Ovary (tissue), 10 donors: ENCODE measurements at places on chromosomes 5 and 9. TPM values are rescaled to one million over a fixed set of nuclear protein-coding genes. Genes with fewer than 3 reads are reported as not detected.

Gene TDRD7
- 13.0 TPM for total RNA-seq

Gene ZBED3
- 19.7 TPM for total RNA-seq

Gene NR2F1
- 87.0 TPM for total RNA-seq

Gene RASGEF1C
- total RNA-seq, result 0.38 TPM

Gene ATOSB
- total RNA-seq, result 9.5 TPM

GRCh38 chr9:112194969-112195431, 19.9 kb upstream of the SUSD1 start:
- DNase-seq, result no peak

GRCh38 chr5:40616781-40617180, 62.9 kb upstream of the PTGER4 start:
- DNase-seq, result no peak

- no peak for DNase-seq
These were observed 34.9 kb upstream of the EPB41L4B start for GRCh38 chr9:109355564-109356297.

DNA sequence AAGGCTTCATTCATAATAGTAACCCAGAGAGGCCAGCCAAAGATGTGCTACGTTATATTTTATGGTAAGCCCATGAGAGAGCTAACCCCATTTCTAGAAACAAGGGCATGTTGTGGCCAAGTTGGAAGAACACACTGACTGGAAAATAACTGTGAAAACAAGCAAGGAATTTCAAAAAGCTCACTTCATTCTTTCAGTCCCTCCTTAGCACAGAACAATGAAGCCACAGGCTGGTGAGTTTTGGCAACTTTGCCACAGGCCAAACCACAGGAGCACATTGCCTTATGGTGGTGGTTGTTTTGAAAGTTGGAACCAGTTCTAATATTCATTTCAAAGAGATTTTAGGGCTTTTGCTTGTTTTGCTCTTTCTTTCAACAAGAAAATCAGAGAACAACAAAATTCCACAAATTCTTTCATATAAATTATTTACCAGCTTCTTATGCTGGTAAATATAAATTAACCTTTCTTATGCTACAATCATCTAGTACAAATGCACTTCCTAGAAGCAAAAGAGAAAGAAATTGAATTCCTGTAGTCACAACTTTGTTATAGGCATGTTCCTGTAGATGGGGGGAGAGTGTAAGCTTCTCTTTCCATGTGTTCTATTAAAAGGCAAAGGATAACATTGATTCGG, 225.4 kb upstream of the RFX3 start:
- DNase-seq, result no peak

DNA sequence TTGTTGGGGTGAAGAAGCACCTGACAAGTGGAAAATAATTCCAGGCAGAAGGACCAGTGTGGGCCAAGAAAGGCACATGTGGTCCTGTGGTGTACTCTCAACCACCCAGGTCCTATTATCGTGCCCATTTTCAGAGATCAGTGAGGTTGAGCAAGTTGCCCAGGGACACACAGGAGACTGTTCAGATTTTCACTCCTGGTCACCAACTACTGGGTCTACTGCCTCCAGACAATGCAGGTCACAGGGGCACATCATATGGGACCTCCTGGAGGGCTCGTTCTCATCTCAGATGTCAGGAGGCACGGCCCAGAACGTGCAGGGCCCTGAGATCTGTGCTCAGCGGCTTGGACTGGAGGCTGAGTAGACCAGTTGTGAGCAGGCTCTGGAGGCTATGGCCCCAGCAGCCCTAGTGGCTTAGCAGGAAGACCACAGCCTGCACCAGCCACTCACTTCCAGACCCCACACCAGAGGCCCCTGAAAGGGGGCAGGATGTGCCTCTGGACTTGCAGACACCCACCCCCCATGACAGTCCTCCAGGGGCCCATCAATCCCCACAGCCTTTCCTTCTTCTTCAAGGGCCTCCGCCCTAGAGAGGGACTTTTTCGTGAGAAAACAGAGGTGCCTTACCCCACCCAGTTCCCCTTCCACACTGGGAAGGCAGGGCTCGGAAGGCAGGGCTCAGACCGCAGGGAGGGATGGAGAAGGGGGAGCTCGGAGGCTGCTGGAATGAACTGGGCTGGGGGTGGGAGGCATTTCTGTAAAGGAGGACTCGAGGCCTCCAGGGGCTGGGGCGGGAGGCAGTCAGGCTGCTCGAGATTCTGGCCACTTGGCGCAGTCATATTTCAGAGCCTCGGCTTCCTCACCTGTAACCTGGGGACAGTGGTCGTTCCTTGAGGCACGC, 82.7 kb upstream of the NEURL1B start:
- DNase-seq, result no peak

- DNase-seq, result no peak
These were observed 36.5 kb upstream of the NUDT12 start for GRCh38 chr5:103598997-103599566.

DNA sequence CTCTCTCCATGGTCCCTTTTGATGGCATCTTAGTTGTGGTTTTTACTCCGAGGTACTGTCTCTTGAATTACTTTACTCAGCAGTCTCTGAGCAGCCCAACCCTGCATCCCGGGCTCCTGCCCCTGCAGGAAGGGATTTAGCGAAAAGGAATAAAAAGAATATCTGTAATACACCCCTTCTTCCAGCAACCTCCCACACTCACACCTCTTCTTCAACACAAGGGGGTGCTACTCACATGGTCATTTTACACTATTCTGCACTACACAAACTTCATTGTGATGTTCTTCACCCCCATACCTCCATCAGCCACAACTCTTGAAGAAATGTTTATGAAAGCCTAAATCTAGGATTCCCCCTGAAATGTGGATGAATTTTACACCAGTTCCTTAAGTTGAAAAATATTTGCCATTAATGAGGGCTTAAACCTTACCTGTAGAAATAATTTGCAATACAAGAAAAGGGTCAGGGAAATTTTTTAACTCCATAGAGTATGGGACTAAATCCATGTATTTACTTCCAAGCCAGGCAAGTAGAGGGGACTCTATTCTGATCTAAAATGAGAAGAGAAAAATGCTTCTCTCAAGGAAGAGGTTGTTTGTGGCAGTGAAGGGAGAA, 26.0 kb downstream of the TPD52L3 start:
- DNase-seq, result no peak

DNA sequence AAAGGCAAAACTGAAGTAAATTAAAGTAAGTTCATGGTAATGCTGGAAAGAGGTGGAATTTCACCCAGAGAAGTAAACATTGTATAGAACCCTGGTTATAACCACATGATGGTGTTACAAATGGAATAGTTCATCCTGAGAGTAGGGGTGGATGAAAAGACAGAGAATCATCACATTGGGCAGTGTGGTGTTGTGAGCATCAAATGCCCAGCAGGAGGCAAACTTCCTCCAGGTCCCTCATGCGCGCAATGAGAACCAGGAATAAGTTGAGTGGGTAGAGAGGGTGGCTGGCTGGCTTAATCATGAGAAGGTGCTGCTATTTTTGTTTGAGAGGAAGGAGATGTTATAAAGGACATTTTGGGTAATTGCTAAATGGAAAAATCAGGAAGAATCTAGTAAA, 163.3 kb upstream of the HMHB1 start:
- DNase-seq, result no peak

DNA sequence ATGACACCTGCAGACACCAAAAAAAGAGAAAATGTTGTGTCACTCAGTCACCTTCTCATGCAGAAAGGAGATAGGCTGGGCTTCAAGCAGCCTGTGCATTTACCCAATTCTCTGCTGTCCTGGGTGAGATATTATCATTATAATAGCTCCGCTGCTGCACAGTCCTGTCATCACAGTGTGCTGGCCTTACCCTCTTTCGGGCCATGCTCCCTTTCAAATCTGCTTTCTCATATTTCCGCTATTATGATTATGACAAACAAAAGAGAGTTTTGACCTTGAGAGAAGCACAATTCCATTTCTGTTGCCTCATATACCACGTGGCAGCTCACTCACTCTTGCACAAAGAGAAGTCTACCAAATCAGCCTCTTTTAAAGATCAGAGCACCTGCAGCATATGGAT, 1350.1 kb upstream of the ACO1 start:
- DNase-seq, result no peak

GRCh38 chr5:1463326-1464095, 18.3 kb upstream of the SLC6A3 start:
- DNase-seq, result no peak

GRCh38 chr9:21672140-21672539, 130.3 kb upstream of the MTAP start:
- no peak for DNase-seq

- DNase-seq, result no peak
These were observed 76.5 kb downstream of the C9orf152 start for GRCh38 chr9:110131499-110131898.

DNA sequence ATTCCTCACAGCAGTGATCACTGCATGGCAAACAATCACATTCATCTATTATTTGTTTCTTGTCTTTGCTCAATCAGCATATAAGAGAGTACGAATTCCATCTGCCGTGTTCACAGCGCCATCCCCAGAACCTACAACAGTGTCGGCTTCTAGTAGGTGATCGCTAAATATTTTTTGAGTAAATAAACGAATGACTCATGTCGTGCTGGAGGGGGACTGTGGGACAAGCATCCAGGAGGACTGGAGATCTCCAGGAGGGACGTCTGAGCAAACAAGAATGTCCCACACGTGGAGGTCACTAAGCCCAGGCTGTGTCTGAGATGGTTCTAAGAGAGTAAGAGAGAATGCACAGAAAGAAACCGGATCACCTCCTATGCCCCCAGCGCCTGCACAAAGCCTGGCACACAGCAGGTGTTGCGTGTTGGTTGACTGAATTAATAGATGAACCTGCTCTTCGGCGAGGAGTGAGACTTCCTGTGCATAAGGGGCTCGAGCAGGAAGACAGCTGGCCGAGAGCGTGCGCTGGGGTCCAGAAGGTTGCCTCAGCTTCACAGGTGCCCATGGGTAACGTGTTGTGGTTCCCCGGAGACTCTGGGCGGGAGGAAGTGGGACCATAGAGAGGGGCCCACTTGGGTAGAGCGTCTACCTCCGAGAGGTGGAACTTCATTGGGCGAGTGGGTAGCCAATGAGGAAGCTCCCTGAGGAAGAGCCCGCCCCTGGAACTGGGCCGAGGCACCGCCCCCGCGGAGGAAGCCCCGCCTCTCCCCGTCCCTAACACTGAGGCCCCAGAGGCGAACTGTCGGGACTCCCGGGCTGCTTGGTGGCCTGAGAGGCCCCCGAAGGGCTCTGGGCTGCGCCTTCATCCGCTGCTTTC, 193.0 kb downstream of the MELK start:
- DNase-seq, result peak; percentile 91

DNA sequence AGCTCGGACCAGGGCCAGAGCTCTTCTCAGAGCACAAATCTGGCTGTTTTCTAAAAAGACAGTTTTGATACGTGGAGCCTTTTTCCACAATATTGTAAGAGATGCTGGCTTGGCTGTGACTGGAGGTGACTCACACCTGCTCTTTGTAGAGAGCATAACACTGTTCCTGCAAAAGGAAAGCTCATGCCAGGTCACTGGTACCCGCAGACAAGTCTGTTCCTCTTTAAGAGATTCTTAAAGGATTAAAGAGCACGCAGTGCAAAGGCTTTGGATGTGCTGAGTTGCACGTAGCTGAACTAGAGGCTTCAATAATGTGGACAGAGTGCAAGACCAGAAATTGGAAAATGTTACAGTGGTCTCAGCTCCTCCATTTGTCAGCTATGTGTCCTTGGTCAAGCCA, 19.0 kb downstream of the ACTL7B start:
- DNase-seq, result no peak

DNA sequence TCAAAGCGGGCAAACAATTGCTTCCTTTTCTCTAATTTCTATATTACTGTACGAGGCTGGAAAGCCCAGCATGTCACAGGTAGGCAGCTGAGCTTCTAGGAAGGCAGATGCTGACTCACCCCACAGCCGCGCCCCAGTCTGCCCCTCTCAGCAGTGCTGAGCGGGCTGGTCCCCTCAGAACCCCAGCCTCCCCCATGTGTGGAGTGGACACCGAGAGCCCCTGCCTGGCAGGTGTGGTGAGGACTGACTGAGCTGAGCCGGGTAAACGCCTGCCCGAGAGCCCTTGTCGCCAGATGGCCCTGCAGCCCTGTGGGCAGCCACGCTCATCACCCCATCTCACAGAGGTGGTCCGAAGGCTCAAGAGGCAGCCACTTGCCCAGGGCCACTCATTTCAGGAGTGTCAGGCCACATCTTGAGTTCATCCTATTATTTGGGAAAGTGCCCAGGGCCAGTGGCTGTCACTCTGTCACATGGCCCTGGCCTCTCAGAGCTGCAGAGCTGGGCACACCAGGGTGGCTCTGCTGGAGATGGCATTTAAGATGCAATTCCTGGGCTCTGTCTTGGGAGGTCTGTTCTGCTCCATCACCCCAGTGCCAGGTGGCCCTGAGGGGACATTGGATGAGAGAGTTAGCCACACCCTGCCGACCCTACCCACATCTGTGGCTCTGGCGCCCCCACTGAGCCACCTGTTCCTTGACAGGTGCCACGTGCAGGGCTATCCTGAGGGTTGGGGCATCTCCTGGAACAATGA, 12.4 kb downstream of the CARD19 start:
- DNase-seq, result peak; percentile 18

- DNase-seq, result peak; percentile 82
These were observed 25.2 kb upstream of the SYNPO start for GRCh38 chr5:150615141-150615699.

GRCh38 chr9:135370411-135371375, 108.9 kb upstream of the PPP1R26 start:
- DNase-seq, result no peak

DNA sequence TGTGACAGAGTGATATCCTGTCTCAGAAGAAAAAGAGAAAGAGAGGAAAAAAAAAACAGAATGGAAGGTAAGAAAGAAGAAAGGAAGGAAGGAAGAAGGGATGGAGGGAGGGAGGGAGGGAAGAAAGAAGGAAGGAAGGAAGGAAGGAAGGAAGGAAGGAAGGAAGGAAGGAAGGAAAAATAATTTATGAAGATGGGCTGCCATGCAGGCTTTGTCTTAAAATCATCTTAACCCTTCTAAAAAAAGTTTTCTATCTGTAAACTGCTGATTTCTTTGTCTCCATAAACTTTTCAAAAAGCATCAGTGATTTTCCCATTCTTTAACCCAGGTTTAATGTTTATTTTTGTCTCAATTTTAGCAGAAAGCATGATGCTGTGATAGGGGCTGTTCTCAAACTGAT, 1154.1 kb upstream of the CDH6 start:
- DNase-seq, result no peak
